ENCODE measurements at places on chromosomes 6 and 20. TPM values are rescaled to one million over a fixed set of nuclear protein-coding genes. Genes with fewer than 3 reads are reported as not detected.

GRCh38 chr6:99091985-99092384 is 144.2 kb upstream of the FBXL4 start:
- no peak for DNase-seq

Gene IDH3B
- total RNA-seq, result 122 TPM

- DNase-seq, result no peak
Observed at GRCh38 chr6:31531771-31532643, 3.2 kb downstream of the MCCD1 start.

- DNase-seq, result no peak
Observed at GRCh38 chr6:24105191-24105590, 20.8 kb upstream of the NRSN1 start.
